Activated naive CD4-positive, alpha-beta T cell treated with anti-CD3 and anti-CD28 coated beads, Interleukin-2, amount 10 ng/mL, durations not matched to agents 7 days and 5 days (primary cell): ENCODE measurements at places on chromosomes 2 and 18.

GRCh38 chr2:126714191-126714965, 58.4 kb downstream of the GYPC start:
- DNase-seq = no peak

- no peak for DNase-seq
These were observed 22.4 kb downstream of the RRM2 start for GRCh38 chr2:10144771-10145518.

- DNase-seq = no peak
These were observed 50.6 kb upstream of the ZEB2 start for GRCh38 chr2:144570566-144570965.

DNA sequence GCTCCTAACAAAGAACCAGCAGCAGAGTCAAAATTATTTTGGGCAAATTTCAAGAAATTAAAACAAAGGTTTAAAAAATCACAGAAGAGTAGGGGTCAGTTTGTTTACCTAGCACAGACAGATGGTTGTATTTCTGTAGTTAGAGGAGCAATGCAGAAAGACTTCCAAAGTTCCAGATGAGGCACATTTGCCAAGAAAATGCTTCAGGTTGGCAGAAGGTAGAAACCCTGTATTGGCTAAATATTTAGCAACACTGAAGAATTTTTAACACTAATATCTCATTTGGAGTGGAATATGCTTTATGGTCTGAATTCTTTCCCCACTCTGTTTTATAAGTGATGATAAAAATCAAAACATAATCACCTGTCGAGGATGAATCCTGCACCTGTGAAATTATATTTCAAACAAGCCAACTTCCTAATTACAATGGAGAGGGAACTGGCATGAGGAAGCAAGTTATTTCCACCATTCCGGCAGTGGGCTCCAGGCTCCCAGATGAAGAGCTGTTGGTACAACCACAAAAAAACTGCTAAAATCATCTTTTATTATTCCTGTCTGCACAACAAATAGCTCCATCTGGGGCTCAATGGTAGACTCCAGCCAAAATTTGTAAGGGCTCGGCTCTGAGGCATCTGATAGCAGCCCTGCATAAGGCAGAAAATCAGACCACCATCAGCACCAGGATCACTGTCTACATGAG, 286.5 kb upstream of the REV1 start:
- DNase-seq = no peak

DNA sequence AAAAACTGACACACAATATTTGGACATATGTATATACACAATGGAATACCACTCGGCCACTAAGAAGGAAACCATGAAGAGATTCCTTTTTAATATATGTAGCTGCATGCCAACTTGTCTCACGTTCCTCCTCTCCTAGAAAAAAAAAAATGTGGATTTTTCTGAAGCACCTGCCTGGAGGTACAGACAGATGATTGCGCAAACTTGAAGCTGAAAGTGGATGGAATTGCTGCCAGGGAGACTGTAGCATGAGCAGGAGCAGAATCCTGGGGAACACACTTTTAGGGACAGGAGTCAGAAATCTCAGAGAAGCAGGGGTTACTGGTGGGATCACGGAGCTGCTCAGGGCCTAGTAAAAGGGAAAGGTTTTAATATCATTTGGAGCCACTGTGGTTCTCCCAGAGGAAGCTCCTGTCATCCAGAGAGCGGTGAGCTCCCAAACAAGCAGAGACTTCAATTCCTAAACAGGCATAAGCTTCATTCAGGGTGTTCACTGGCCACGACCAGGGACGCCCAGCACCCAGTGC, 640 bp upstream of the SPR start:
- DNase-seq = no peak

GRCh38 chr2:20609995-20610357, 40.9 kb downstream of the HS1BP3 start:
- peak; percentile 3 for DNase-seq

DNA sequence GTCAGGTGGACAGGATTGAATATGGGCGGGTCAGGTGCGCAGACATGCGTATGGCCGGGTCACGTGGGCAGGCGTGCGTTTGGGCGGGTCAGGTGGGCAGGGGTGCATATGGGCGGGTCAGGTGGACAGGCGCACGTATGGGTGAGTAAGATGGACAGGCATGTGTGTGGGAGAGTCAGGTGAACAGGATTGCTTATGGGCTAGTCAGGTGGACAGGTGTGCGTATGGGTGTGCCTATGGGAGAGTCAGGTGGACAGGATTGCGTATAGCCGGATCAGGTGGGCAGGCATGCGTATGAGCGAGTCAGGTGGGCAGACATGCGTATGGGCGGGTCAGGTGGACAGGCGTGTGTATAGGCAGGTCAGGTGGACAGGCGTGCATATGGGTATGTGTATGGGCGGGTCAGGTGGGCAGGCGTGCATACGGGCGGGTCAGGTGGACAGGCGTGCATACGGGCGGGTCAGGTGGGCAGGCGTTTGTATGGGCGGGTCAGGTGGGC, 30.3 kb upstream of the KLF11 start:
- DNase-seq = no peak

DNA sequence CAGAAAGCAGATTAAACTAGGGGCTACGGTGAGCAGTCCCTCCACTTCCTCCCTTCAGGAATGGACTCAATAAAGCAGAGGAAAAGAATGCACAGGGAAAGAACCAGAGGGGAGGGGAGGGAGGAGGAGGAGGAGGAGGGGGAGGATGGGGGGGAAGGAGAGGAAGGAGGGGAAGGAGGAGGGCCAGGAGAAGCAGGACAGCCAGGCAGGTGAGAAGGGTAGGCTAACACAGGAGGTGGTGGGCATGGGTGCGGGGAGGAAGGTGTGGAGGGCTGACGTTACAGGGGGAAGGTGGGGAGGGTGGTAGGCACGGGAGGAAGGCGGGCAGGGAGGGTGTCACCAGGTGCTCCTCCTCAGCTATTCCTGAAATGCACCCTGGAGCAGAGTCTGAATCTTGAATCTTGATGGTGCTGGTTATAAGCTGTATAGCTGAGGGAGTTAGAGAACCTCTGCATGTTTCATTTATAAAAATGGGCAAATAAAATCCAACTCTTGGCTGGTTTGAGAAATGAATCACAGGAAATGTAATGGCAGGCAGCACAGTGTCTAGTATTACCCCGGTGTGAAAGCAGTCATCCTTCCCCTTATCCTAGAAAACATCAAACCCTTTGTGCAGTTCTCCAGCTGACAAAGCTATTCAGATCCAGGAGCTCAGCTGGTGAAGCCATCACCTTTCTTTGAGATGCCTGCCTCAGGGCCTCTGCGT, 3.4 kb downstream of the TMEM18 start:
- DNase-seq = no peak

- DNase-seq = no peak
These were observed 72.2 kb downstream of the C1QL2 start for GRCh38 chr2:119086327-119086726.

DNA sequence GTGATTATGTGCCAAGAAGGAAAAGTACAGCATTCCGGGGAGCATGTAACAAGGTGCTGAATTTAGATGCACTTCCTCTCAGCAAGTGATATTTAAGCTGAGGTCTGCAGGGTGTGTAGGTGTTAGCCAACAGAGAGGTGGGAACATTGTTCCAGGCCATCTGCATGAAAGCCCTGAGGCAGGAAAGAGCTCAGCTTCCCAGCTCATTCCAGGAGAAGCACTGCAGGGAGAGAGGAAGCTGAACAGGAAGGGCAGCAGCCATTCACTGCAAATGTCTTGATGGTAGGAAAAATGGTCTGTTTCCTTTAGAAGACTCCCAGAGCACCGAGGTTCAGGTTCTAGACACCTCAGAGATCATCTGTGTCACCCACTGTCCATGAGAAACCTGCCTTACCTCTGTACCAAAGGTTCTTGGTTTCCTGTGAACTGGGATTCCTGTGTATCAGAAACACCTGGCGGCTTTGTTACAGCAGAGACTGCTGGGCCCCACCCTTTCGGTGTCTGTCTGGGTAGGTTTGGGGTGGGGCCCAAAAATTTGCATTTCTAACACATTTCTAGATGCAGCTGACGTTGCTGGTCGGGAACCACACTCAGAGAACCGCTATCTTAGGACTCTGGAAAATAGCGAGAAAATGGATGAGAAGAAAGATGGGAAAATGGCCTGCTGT, 84.0 kb downstream of the RTN4 start:
- no peak for DNase-seq

- DNase-seq = no peak
These were observed 1377.0 kb downstream of the SUCLG1 start for GRCh38 chr2:83081826-83082690.

- no peak for DNase-seq
These were observed 381.8 kb upstream of the SMIM21 start for GRCh38 chr18:75809151-75809925.

DNA sequence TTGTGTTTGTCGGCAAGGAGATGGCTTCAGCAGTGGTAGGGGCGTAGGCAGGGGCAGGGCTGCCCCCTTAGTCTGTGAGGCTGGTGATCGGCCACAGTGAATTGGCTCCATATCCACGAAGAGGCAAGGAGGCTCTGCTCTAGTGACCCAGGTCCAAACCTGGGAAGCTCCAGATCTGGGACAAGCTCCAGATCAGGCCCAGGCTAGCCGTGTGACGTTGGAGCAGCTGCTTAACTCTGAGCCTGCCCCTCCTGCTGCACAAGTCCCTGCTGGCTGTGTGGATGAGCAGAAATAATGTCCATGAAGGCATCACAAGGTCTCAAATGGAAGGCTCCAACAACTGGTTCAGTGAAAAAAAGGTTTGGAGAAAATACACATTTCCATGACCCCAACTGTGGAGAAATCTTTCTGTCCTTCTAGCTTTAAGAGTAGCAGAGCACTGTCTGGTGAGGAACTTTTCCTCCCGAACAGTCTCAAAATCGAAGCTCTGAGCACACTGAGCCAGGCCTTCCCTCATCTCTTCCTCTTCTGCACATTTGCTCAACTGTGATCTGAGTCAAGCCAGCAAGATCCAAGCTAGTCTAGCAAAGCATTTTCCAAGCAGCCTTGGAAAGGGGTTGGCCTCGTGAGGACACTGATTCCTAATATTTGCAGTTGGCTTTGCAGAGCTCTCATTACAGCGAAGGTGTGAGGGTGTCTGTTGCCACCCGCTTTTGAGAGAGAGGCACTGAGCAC, 67.0 kb upstream of the TCF7L1 start:
- no peak for DNase-seq

- no peak for DNase-seq
These were observed 46.0 kb downstream of the MCFD2 start for GRCh38 chr2:46869621-46870020.

DNA sequence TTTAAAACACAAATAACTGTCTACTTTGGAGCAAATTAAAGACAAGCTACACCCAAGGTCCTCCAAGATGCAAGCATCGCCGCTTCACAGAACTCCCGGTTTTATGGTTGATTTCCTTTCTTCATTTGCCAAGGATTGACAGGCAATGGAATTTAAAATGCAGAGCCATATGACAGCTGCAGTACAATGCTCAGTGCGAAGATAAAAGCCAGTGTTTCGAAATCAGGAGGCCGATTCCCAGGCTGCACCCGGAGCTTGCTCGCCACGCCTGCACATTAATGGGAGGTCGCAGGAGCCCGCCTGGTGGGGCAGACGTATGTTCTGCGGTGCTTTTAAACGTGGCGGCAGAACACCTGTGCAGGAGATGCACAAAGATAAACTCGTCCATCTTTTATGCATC, 727.6 kb upstream of the SOX11 start:
- DNase-seq = no peak

DNA sequence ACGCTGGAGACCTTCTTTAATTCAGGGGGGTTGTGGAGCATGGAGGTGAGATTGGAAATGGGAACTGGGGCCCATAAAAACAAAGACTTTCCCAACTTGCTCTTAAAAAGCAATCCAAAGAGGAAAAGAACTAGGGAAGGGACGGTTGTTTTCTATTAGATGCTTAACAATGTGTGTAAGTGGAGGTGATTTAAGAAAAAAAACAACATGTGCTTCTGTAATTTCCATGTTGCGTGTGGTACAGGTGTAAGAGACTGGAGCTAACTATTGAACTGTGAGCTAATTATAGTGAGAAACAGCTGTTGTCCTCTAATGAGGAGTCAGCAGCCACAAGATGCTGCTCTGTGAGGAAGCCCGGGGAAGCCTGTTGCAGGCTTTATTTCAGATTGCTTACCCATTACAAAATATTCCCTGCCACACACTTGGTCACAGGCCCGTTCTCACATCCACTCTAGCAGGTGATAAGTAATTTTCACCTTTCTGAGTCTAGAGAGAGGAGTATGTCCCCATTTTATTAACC, 280.6 kb upstream of the PARD3B start:
- DNase-seq = no peak

- DNase-seq = no peak
These were observed 40.0 kb upstream of the INPP4A start for GRCh38 chr2:98404556-98405250.

- DNase-seq = no peak
These were observed 372.4 kb upstream of the RND3 start for GRCh38 chr2:150859877-150860276.

DNA sequence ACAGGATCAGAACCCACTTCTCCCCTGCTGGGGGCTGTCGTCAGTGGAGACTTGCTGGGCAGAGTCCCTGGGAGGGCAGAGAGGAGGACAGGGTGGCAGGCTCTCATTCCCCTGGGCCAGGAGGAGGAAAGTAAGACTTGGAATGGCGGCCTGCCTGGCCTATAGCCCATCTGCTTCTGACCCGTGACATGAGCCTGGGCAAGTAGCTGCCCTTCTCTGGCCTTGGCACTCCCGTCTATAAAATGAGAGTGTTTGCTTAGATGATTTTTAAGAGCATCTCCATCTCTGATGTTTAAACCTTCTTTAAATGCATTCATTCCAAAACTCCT, 173.0 kb downstream of the DDX1 start:
- no peak for DNase-seq

GRCh38 chr18:6374935-6375529, 39.7 kb downstream of the L3MBTL4 start:
- DNase-seq = no peak

DNA sequence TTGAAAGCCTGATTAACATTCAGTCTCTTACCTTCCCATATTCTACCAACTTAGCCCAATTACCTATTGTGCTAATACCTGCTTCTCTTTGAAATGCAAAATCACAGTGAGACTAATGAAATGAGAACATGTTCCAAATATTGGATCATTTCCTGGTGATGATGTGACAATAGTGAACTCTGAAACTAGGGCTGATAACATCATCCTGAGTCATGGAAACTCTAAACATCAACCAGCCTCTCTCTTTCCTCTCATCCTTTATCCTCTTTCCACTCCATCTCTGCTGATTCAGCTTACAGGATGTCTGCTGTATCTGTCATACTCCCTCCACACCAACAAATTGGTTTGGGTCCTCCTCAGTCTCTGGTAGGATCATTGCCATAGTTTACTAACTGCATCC, 98.8 kb upstream of the NCKAP5 start:
- DNase-seq = no peak

- no peak for DNase-seq
These were observed 102.5 kb upstream of the NOSTRIN start for GRCh38 chr2:168699844-168700417.

GRCh38 chr18:55841314-55841713, 253.3 kb upstream of the TCF4 start:
- no peak for DNase-seq

- no peak for DNase-seq
These were observed 154.7 kb downstream of the MAP2 start for GRCh38 chr2:209578394-209579001.

GRCh38 chr18:5516841-5517240, 27.0 kb downstream of the EPB41L3 start:
- no peak for DNase-seq
